ENCODE measurements at places on chromosomes 13 and 19. TPM values are rescaled to one million over a fixed set of nuclear protein-coding genes. Genes with fewer than 3 reads are reported as not detected.

- no peak overlapping the region for H3K4me3 ChIP-seq
- H3K27ac ChIP-seq: no peak overlapping the region
- H3K27me3 ChIP-seq: peaks cover 7% of the 10 kb centered on the region
- no peaks in the 10 kb centered on the region for H3K4me1 ChIP-seq
- DNase-seq: no peak
- H3K36me3 ChIP-seq: no peaks in the 10 kb centered on the region
Measured at GRCh38 chr13:42628666-42629065, 54.7 kb downstream of the TNFSF11 start.

GRCh38 chr19:47135156-47135555, 4.5 kb downstream of the SAE1 start:
- no peaks in the 10 kb centered on the region for H3K27me3 ChIP-seq
- no peak for DNase-seq
- peak overlapping the region; percentile 58 for H3K27ac ChIP-seq
- H3K4me3 ChIP-seq: no peak overlapping the region
- peaks cover 46% of the 10 kb centered on the region for H3K36me3 ChIP-seq

The ZFR2 gene
- total RNA-seq: 0.91 TPM

GRCh38 chr19:37933937-37934358, 26.9 kb downstream of the SIPA1L3 start:
- peaks cover 10% of the 10 kb centered on the region for H3K4me1 ChIP-seq
- no peak for DNase-seq
- H3K4me3 ChIP-seq: no peak overlapping the region
- peaks cover 32% of the 10 kb centered on the region for H3K36me3 ChIP-seq
- H3K27ac ChIP-seq: no peak overlapping the region

DNA sequence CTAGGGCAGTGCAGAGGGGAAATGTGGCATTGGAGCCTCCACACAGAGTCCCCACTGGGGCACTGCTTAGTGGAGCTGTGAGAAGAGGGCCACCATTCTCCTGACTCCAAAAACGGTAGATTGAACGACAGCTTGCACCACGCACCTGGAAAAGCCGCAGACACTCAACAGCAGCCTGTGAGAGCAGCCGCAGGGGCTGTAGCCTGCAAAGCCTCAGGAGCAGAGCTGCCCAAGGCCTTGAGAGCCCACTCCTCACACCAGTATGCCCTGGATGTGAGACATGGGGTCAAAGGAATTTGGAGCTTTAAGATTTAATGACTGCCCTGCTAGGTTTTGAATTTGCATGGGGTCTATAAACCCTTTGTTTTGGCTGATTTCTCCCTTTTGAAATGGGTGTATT, 31.7 kb downstream of the NEK5 start:
- no peaks in the 10 kb centered on the region for H3K4me1 ChIP-seq
- no peak overlapping the region for H3K4me3 ChIP-seq
- no peak overlapping the region for H3K27ac ChIP-seq
- no peaks in the 10 kb centered on the region for H3K36me3 ChIP-seq

The PET100 gene
- total RNA-seq: 158 TPM

GRCh38 chr13:71240911-71241310, 626.1 kb downstream of the DACH1 start:
- H3K27ac ChIP-seq: no peak overlapping the region
- H3K4me3 ChIP-seq: no peak overlapping the region
- H3K36me3 ChIP-seq: no peaks in the 10 kb centered on the region
- no peaks in the 10 kb centered on the region for H3K4me1 ChIP-seq
- no peaks in the 10 kb centered on the region for H3K27me3 ChIP-seq
- no peak for DNase-seq

Data from activated naive CD8-positive, alpha-beta T cell treated with anti-CD3 and anti-CD28 coated beads, Interleukin-2, amount 10 ng/mL, durations not matched to agents 7 days and 5 days (primary cell).